ENCODE measurements at places on chromosomes 3 and 15.

DNA sequence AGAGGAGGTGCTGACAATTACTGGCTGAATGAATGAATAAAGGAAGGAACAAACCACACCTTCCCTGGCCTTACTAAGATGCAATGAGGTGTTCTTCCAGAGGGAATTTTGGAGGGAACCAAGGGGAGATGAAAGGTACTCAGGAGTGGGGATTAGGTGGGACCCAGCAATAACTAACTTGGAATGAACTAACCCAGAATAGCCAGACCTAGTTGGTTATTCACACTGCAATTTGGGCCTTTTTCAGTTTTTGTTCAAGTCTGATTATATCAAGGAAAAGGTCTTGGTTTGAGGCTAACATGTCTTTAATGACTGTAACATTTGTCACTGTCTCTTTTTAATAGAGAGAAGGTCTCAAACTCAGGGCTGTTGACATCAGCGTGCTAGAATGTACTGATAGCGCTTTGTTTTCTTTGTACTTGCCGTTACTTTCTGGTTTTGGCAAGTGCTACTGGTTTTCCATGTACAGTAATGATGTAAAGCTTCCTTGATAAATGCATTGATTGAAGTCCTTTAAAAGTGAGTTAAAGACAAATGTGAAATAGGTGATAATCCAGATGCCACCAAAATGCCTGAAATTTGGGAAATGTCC lies 3.2 kb upstream of the PLXND1 start:
- DNase-seq: no peak

- peak; percentile 28 for DNase-seq
Measured at GRCh38 chr3:141644931-141645330, 93.2 kb upstream of the RNF7 start.

GRCh38 chr3:53130179-53131061 lies at the start of gene RFT1:
Gene RFT1 (minus strand): TSS chr3:53130435. CDS start chr3:53130400, 35 bp downstream.
- DNase-seq: peak; percentile 96

GRCh38 chr15:60744826-60745460 lies 266.0 kb upstream of the ICE2 start:
- no peak for DNase-seq

- no peak for DNase-seq
Measured at GRCh38 chr15:97993310-97993738, 32.8 kb downstream of the ARRDC4 start.

DNA sequence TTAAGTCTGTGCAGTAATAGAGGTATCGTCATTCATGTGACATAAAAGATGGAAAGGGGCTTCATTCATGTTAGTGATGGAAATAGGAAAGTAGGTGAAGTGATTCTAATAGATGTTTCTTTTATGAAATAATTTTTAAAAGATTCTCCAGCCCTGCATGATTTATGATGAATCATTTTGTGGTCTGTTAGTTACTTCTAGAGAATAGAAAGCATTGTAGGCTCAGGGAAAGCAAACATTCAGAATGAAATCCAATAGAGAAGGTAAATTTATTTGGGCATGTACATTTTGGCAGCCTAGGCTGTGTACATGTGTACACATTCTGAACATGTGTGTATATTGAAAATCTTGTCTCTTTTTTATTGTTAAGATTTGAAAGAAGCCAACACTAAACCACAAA lies 23.1 kb downstream of the PPARG start:
- no peak for DNase-seq

- DNase-seq: no peak
Measured at GRCh38 chr3:138461246-138461645, 26.8 kb downstream of the ESYT3 start.

GRCh38 chr15:77804210-77804609 lies 171.5 kb upstream of the LINGO1 start:
- DNase-seq: no peak

DNA sequence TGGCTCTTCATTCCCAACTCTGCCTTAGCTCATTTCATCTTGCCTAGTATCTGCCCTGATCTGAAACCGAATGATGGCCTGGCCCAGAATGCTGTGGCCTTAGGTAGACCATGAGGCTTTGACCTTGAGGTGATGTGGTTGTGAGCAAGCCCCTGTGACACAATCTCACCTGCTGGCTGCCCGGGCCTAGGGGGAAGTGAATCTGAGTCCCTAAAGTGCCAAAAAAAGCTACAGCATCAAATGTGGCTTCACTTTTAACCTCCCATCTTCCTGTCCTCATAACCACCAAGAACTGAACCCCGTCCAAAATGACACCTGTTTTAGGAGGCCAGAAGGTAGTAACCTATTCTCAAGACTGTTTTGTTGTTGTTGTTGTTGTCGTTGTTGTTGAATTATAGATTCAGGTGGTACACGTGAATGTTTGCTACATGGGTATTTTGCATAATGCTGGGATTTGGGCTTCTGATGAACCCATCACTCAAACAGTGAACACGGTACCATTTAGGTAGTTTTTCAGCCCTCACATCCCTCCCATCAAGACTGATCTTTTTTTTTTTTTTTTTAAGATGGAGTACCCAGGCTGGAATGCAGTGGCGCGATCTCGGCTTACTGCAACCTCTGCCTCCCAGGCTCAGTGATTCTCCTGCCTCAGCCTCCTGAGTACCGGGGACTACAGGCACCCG lies 54.6 kb downstream of the MCCC1 start:
- DNase-seq: no peak

- DNase-seq: no peak
Measured at GRCh38 chr15:89192766-89193165, 28.6 kb downstream of the RLBP1 start.

DNA sequence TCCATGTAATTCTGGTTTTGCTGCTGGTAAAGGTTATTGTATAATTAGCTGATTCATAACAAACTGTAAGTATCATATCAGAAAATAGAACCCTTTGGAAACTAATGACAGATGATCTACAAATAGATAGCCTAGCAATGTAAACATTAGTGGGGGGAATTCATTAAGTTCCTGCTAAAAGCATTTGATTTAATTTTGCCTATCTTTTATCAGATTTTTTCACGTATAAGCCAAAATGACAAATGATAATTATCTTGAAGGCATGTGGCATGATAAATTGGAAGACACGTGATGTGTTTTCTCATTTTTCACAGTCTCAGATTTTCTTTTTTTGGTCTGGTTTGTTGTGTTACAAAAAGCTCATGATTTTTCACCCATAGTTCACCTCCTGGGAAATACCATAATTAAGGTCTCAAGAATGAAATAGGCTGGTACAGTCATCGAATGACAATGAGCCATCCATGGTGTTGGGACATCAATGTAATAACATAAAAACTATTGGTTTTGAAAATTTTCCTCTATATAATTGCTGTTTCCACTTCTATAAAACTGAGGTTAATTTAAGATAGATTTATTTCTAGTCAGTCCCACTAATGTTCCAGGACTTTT lies 325.9 kb upstream of the TBL1XR1 start:
- DNase-seq: no peak

GRCh38 chr3:24496529-24497482 lies 2.2 kb upstream of the THRB start:
- no peak for DNase-seq

- DNase-seq: no peak
Measured at GRCh38 chr3:111476701-111477100, 65.3 kb upstream of the CD96 start.

- no peak for DNase-seq
Measured at GRCh38 chr3:171159024-171159821, 132.7 kb upstream of the SLC2A2 start.

DNA sequence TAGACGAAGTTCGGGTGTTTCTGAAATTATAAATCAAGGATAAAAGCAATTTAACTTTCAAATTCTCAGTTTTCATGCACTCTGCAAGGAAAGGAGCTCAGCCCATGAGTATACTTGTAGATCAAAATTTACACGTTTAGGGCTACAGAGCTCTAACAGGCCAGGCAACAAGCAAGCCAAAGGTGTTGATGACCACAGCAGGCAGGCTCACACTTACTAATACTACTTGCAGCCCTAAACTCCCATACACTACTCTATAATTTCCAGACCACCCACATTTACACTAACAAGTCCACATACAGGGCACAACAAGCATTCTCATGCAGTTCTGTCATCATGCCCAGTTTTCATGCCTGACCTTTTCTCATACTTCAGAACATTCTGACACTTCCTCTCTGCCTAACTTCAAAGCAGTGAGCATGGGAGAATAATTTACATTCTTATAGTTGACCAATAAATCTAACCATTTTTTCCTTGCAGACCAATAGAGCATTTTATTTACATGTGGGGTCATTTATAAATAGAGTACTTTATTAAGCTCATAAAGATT lies 124.7 kb upstream of the FRMD4B start:
- DNase-seq: no peak

DNA sequence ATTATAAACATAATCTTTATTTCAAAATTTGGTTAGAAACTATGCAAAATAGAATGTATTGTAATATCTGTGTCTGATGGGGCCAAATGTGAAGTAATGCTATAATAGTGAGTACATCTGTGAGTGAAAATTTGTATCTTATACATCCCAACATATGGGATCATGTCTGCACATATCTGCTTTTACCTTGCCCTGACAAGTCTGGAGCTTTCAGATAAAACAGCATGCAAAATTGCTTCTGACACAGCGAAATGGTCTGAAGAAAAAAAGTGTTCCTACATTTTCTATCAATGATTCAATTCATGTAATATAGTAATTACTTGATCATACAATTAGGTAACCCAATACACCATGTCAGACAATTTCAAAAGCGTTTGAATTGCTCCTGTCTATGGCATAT lies 58.1 kb upstream of the P3H2 start:
- DNase-seq: no peak

DNA sequence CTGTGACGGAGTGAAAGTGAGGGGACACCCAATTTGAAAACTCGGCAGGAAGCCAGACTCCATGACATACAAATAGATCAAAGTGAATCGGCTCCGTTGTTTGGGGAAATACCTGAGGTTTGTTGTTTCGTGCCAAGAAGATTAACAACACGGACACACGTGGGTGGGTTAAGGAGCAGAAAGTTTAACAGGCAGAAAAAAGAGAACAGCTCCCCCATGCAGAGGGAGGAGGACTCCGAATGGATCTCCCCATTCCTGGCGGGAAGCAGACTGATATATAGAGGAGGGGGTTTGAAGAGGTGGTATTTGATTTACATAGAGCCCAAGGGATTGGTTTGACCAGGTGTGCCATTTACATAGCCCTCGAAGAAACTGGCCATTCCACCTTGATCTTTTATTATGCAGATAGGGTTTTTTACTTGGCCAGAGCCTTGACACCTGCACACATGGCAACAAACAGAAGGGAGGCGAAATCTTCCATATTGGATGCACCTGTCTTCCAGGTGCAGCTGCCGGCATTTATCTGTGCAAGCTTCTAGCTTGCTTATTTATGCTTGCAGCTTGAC lies 4.8 kb upstream of the SACM1L start:
- no peak for DNase-seq

- no peak for DNase-seq
Measured at GRCh38 chr3:55658690-55659562, 171.8 kb upstream of the WNT5A start.

DNA sequence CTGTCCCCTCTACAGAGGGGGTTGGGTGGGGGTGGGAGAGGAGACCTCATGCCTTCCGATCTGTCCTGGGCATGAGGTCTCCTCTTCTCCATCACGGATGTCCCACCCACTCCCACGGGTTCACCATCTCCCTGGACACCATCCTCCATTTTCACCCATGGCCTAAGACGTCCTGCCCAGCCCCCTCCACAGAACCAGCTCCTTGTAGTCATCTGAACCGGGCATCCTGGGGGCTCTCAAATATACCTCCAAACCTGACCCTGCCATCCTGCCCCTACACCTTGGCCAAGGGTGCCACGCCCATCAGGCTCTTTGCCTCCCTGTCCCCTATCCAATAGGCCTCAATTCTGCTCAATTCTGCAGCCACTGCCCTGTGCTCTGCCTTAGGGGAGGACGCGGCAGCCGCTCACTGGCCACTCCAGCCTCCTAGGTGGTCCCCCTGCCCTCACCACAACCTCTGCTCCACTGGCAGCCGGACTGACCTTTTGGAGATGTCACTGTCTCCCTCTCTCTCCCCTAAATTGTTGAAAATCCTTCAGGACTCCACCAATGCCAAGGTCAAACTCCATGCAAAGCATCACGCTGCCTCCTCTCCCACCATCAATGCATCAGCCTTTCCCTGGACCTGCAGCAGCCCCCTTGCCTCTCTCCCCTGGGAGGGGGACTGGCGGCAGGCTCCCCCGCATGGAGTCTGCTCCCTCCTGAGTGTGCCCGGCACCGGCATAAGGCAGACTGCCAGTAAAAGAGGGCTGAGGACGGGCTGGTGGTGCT lies 9.4 kb upstream of the ANPEP start:
- DNase-seq: no peak

GRCh38 chr3:7744850-7745249 lies 756.8 kb upstream of the LMCD1 start:
- DNase-seq: no peak

DNA sequence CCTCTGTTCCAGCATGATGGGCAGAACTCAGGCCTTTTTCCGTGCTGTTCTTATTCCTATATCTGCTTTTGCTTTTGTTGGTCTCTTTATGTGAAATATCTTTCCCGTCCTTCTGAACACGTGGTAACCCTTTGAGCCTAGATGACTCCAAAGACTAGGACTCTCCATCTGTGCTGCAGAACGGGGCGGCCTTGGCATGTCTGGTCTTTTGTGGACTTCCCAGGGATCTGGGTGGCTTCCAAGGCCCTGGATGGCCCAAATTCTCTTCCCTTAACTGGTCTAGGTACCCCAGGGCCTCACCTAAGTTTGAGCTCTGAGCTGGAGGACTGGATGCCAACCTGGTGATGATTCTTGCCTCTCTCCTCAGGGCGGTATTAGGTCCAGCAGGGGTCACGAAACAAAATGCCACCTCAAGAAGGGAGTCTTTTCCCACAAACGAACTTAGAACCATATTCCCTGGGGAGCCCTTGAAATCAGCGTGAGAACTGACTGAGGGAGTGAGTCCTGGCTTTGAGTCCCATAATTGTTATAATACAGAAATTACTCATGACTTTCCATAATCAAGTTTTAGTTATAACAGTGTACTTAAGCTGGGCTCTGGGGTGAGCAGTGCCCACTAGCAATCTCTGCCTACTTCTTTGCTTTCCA lies 13.8 kb downstream of the TLNRD1 start:
- no peak for DNase-seq

GRCh38 chr15:52208306-52208946 lies 17.2 kb upstream of the GNB5 start:
- peak; percentile 3 for DNase-seq

DNA sequence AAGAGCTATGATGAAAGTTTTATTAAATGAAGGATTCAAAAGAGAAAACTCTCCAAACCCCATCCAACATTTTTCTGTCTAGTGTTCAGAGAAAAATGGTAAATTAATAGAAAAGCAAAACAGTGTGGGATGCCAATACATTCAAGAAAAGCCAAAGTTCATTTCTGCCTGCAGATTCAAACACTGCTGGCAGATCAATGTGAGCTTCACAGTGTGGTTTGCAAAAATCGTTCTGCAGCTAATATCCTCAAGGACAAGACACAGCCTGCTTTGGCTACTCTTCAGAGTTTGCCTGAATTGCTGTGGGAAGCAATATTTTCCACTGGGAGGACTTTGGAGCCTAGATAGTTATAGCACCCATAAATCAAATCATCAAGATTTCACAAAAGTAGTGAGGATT lies 619.9 kb upstream of the SUCLG2 start:
- no peak for DNase-seq
